ENCODE measurements at places on chromosomes 5 and 9.
A peak's percentile ranks its signal among the peaks of the same experiment; 100 is the strongest.

DNA sequence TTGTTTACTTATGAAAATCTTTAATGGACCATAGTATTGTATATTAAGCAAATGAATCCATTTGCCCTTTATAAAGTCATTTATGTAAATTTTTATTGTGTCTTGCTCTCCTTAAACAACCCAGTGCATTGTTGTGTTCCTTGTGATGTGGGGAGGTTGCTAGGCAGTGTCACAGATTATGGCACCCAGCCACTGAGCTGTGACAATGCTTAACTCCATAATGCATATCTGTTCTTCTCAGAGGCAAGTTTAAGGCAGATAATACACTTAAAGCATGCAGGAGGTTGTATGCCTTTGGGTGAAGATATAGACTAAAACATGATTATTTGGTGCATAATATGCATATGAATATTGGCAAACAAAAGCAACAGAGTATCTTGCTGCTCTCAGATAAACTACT is 269.6 kb upstream of the RIOK2 start:
- DNase-seq, result peak; percentile 10

- DNase-seq, result no peak
Measured at GRCh38 chr9:2227144-2227867, 212.2 kb downstream of the SMARCA2 start.

DNA sequence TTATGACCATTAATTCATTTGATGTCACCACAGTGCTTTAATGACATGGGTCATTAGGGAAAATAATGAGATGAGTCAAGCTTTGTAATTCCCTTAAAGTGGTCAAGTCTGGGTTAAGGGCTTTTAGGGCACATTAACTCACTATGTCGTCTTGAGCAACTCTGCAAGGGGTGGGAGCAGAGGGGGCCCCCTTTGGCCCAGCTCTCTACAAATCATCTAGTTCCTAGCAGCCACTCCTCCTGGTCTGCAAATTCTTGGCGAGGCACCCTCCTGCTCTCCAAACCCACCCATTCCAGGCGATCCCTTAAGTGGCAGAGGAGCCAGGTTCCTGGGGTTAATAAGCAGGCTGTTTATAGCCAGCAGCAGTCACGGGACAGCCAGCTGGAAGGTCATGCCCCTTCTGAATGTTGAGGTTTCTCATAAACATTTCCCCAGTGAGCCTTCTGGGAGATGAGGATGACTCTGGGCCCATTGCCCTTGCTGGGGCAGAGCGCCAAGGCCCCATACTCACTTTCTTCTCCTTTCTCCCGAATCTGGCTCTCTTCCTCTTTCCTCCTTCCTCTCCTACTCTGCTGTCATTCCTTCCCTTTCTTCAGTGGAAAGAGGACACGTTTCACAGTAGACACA is 14.3 kb upstream of the GPX3 start:
- peak; percentile 22 for DNase-seq

- DNase-seq, result no peak
Measured at GRCh38 chr9:90969021-90969675, 167.5 kb downstream of the SYK start.

DNA sequence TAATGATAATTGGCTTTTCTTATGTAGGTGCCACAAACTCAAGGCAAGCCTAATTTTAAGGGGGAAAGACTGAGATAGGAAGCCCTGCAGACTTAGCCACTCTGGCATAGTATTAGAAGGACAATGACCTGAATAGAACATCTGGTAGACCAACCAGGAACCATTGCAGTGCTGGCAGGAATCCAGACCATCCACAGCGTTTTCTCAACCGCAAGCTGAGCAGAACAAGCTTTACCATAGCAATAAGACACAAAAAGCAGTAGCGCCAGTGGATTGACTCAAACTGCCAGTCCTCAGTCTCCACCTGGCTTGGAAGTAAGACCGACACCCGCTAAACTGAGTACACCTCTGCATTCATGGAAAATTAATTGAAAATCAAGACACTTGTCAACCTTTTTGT is 141.3 kb upstream of the LPAR1 start:
- no peak for DNase-seq

DNA sequence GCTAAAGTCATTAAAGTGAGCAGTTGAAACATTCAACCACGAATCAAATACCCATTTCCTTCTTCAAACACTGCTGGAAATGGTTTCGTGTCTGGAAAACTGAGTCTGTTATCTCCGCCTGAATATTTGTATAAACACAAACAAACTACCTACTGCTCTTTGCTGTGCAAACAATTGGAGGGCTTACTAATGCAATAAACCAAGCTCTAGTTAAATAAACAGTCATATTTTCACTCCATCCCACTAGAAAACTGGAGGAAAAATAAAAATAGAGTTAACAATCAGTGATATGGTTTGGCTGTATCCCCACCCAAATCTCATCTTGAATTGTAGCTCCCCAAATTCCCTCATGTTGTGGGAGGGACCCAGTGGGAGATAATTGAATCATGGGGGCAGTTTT is 397.6 kb downstream of the RASEF start:
- DNase-seq, result no peak

Data from left kidney (tissue), 8 donors.